Activated CD4-positive, alpha-beta T cell treated with anti-CD3 and anti-CD28 coated beads for 4 hours (primary cell): ENCODE measurements at places on chromosomes 16 and 17.

GRCh38 chr17:73718362-73718761, 74.1 kb upstream of the SDK2 start:
- DNase-seq = no peak

DNA sequence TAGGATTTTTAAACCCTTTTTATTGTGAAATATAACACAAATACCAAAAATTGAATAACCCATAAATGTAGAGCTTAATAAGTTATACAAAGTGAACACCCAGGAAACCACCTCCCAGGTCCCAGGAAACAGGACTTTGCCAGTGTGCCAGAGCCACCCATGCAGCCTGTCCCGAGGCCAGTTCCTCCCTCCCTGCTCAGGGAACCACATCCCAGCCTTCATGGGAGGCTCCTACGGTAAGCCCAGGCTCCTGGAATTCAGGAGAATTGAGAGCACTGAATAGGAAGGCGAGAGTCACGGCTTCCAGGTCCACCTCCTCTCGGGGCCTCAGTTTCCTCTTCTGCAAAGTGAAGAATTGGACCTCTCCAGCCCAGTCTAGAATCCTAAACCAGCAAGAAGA, 178.2 kb downstream of the TMEM132E start:
- no peak for DNase-seq

GRCh38 chr16:84068783-84069462, 26.3 kb upstream of the SLC38A8 start:
- DNase-seq = no peak

- no peak for DNase-seq
Observed at GRCh38 chr16:48503336-48503735, 106.6 kb downstream of the N4BP1 start.

DNA sequence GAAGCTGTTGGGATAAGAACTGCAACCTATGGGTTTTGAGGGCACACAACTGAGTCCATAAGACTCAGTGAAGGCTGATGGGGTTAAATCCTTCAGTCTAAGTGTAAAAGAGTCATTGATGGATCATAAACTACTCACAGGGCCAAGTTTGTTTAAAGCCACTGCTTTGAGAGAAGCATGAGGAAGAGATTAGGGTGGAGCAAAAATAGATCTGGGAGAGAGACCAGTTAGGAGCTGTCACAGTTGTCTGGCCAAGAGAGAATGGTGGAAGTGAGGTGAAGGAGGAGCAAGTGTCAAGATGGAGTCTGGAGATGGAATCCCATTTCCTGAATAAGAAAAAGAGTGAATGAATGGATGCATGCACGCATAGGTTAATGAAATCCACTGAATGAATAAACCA, 379.1 kb upstream of the CDH11 start:
- no peak for DNase-seq
